D721Med (cell line): ENCODE measurements at places on chromosomes 1 and 21.
A peak's percentile ranks its signal among the peaks of the same experiment; 100 is the strongest.

- DNase-seq: no peak
Measured at GRCh38 chr1:221865808-221866207, 123.9 kb upstream of the DUSP10 start.

DNA sequence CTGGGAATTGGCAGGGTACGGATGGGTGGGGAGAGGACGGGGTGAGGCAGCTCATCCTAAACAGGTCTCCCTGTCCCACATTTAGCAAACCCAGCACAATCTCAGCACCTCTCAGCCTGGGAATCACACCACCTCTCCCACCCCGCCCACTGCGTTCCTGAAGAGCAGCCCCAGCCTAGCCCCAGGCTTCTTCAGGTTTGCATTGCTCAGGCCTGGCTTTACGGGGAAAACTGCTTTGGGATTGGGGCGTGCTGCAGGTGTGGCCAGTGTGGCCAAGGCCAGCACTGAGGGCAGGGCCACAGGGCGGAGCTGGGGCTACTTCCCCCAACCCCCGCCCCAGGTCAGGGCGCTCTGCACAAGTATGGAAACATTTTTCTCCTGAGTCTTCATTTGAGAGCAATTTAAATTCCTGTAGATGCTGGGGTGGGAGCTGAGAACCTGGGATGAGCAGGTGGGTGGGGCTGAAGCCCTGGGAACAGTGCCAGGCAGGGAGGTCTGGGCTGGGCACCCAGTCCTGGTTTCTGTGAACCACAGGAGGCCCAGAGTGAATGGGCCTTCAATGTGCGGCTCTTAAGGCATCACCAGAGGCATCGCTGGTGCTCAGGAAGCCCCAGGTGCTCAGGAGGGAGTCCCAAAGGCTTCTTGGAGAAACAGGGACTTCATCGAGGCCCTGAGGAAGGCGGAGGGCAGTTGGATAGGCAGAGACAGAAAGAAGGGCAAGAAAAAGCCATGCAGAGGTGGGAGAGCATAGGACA is 24.1 kb downstream of the TNNT2 start:
- DNase-seq: no peak

DNA sequence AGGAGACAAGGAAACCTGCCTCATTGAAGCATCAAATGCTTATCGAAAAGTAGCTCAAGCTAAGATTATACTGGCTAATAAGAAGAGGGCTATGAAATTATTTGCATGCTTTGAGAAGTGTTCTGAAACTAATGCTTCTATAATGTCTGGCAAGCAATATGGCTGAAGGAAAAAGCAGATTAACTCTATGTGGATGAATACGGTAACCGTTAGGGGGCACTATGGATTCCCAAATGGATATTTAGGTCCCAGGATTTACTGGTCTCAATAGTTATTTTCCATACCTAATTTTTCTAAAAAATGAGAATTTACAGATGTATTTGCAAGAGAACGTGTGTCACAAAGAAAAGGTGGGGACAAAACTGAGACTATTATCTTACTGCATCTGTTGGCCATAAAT is 34.6 kb upstream of the RRP15 start:
- no peak for DNase-seq

- DNase-seq: no peak
Measured at GRCh38 chr1:246733704-246734103, 9.5 kb downstream of the SCCPDH start.

- DNase-seq: no peak
Measured at GRCh38 chr1:203665993-203666392, 39.4 kb downstream of the ATP2B4 start.

DNA sequence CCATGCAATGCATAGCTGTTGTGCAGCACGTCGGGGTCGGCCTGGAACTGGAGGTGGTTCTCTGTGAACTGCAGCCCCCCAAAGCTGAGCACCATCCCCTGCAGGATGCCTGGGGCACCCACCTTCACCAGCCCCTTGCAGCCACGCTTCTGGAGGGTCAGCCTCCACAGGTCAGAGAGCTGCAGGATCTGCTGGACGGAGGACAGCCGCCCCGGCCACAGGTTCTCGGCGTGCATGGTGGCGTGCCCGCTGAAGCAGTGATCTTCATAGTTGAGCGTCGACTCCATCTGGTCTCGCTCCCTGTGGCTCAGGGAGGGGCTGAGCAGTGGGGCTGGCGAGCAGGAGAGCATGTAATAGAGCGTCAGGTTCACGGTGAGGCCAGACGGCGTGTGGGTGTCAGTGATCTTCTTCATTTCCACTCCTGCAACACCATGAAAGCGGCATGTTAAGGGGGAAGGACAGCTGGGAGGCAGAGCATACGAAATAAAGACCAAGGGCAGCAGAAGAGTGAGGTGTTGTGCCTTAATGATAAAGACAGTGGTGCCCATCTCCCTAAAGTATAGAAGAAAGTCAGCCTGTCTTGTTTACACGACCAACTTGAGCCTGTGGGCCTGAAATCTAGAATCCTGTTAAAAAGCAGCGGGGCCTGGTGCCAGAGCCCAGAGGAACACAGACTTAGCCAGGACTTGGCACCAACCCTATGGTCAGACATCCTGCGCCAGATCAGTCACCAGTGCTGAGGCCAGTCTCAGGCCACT is 3.0 kb downstream of the KIAA2013 start:
- no peak for DNase-seq

DNA sequence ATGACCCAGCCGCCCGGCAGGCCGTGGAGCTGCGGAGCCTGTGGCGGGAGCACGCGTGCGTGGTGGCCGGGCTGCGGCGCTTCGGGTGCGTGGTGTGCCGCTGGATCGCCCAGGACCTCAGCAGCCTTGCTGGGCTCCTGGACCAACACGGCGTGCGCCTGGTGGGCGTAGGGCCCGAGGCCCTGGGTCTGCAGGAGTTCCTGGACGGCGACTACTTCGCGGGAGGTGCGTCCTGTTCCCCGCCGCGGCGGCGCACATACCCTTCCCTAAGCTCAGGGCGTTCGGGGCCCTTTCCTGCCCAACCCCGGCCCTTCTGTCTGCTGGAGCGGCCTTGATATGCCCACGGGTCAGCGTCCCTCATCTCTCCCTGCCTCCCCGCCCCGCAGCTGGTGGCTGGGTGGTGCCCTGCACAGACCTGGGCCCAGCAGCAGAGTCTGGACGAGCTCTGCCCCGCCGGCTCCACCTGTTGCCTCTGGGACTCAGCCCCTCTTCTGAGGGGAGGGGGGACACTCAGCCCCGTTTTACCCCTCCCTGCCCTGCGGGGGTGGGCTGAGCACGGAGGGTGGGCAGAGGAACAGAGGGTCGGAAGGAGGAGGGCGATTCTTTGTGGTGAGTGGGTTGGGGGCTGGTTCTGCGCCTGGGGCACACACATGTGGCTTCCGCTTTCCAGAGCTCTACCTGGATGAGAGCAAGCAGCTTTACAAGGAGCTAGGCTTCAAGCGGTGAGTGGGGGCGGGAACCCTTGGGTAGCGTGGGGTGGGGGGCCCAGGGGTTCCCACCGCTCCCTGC is 688 bp downstream of the PRXL2B start:
- peak; percentile 36 for DNase-seq

GRCh38 chr1:116170721-116171589 is 59.8 kb downstream of the MAB21L3 start:
- no peak for DNase-seq

GRCh38 chr1:113871597-113872113 is at the start of gene PTPN22:
Gene PTPN22 (minus strand): TSS chr1:113871712.
- DNase-seq: no peak

GRCh38 chr1:54600947-54601721 is 22.2 kb downstream of the FAM151A start:
- no peak for DNase-seq

GRCh38 chr1:29323636-29324035 is 87.3 kb downstream of the PTPRU start:
- DNase-seq: no peak

DNA sequence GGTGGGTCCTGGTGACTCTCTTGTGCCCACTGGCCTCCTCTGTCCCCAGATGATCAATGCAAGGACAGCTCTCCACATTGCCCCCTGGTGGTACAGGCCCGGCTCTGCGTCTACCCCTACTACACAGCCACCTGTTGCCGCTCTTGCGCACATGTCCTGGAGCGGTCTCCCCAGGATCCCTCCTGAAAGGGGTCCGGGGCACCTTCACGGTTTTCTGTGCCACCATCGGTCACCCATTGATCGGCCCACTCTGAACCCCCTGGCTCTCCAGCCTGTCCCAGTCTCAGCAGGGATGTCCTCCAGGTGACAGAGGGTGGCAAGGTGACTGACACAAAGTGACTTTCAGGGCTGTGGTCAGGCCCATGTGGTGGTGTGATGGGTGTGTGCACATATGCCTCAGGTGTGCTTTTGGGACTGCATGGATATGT is 10.8 kb downstream of the ADAMTSL4 start:
- peak; percentile 97 for DNase-seq

- DNase-seq: no peak
Measured at GRCh38 chr1:221921936-221922335, 180.0 kb upstream of the DUSP10 start.

- no peak for DNase-seq
Measured at GRCh38 chr1:93352376-93352775, 6.7 kb downstream of the DR1 start.

DNA sequence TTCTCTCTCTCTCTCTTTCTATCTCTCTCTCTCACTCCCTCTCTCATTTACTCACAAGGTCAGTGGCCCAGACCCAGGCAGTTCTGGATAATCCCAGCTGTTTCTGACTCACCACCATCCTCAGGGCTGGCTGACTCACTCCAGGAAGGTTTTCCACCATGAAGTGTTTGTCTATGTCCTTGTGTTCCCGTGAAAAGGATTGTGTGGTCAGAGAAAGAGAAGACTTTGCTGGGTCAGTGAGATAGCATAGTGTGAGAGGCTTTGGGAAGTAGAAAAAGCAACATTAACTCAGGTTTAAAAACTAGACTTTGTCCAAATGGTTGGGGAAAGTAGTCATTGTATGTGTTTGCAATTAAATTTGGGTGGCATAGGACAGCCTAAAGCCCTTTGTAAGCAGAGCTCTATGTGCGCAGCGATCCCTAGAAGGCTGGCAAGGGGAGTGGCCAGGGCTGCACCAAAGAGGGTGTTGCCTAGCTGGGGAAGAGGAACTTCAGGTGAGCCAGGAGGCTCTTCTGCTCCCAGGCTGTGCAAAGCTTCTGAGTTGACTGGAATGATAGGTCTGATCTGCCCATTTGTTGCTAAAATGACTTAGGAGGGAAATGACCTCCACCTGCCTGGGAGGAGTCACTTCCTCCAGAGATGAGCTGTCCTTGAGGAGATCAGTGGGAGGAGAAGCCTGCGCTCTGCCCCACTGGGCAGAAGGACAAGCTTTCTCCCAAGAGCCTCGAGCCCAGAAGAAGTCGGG is 4.9 kb upstream of the CAPN2 start:
- DNase-seq: no peak

- no peak for DNase-seq
Measured at GRCh38 chr1:7298145-7298544, 473.0 kb upstream of the VAMP3 start.

DNA sequence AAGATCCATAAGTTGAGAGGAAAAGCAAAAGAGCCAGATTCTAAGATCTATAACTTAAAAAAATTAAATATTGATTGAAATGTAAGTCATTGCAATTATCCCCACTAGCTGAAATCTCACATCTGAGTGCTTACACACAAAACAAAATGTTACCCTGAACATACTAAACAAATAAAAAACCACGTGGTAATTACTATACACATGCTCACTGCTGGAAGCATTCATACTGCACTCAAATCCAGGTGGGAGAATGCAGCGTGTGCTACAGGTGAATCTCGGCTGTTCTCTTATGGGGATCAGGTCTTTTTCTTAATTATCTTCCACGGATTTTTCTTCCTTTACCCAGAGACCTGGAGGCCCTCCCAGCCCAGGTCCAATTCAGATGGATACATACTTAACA is 74.3 kb downstream of the SDC3 start:
- no peak for DNase-seq

DNA sequence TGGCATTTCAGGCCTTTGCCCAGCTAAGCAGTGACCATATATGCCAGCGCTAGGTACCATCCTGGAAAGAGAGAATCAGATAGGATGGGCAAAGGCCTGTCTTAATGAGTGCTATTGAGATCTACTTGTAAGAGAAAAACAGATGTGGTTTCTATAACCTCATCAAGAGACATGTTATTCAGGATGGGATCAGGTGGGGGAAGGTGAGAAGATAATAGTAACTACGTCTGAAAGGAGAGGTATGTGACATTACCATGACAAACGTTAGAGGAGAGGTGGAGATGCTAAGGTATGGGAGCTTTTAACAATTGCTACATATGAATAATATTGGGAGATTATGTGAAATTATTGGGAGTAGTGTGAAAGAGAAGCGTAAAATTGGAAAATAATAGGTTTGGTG is 204.2 kb upstream of the PLXNA2 start:
- no peak for DNase-seq

DNA sequence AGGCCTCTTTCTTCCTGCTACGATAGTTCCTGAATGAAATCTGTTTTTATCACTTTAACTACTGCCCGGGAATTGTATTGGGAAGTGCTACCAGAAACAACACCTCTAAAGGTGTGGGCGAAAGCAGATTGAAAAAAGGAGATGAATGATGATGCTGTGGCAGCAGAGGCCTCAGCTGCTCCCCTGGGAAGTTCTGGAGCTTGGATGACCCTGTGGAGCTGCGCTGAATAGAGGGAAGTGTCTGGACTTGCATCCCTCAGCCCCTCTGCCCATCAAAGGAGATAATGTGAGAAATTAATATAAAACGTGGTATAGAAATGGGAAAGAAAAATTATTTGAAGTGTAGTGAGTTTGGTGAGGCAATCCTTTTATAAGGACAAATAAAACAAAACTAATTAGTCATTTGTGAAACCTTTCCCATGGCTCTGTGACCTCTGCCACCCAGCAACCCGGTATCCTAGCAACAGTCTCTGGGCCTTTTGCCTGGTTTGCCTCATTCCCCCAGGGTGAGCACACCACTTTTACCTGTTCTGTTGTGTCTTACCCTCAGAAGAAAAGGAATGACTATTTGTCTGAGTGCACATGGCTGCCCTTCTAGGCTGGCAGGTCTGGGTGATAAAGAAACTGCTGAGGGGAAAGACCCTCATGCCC is 21.3 kb downstream of the OVAAL start:
- DNase-seq: no peak
